BJ (cell line): ENCODE measurements at places on chromosomes 6 and 20.

DNA sequence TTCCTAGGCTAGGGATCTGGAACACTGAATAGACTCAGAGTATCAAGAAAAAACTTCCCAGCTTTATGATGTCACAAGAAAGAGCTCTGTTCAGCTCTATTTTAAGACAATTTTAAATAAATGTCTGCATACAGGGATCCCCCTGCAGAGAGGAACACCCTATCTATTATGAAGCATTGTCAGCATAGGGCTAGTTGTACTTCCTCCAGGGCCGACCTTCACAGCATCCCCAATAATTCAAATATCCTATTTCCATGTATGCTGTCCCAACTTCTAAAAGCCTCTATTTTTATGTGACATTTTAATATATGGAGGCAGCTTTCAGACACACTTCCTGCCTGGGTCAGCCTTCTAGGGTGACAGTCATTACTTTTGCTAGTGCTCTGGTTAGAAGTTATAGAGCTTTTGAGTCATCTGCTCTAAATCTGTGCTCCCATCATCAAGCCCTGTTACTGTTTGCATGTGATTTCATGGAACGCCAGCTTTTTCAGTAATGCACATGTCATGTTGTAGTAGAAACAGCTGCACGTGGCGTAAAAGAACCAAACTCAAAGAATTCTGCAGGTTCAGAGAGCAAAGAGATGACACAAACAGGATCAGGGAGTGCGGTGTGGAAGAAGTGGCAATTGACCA, 189.2 kb downstream of the ADGB start:
- DNase-seq, result no peak

- no peak for DNase-seq
Measured at GRCh38 chr6:137677709-137678108, 183.5 kb upstream of the OLIG3 start.

DNA sequence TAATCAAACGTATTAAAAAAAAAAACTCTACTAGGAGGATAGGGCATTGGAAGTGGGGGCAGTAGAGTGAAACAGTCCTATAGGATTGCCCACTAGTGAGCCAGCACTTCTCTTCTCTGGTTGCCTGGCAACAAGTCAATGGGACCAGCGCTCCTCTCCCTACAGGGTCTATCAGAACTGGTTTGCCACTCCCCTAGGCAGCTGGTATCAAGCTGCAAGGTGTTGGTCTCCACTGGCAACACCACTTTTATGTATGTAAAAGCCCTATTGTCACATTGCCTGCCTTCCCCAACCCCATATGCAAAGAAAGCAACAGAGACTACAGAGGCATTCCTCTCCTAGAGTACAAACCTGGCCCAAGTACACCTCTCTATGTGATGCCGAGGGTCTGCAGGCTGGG, 166.9 kb upstream of the MCHR2 start:
- DNase-seq, result no peak

- DNase-seq, result no peak
Measured at GRCh38 chr6:40606526-40606925, 19.4 kb upstream of the LRFN2 start.

- DNase-seq, result no peak
Measured at GRCh38 chr20:49508435-49509199, 26.1 kb upstream of the KCNB1 start.

DNA sequence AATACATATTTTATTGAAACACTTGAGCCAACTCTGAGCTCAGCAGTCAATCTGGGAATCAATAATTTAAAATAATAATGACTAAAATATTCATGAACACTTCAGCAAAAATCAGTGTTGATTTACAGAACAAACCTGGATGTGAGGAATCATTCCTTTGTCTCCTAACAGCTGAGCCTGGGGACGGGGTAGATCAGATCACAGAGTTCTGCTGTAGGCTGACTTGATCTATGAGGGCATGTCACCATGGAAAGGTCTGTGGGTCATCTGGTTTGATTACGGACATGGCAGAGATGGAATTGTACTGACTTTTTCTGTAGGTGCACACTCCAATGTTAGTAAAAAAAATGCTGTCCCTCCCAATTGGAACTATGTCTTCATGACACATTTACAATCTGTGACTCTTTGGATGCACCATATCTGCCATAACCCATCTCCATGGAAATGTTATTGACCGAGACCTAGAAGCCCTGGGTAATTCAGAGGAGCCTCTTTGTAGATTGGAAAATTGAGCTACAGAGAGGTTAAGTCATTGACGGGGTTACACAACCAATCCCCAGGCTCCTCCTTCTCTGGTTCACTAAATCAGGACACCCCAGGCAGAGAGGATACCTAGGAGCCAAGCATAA, 114.1 kb downstream of the DOK5 start:
- DNase-seq, result no peak

GRCh38 chr6:158663625-158664165, 13.8 kb downstream of the SYTL3 start:
- no peak for DNase-seq

GRCh38 chr6:35089935-35090505, 51.1 kb downstream of the TCP11 start:
- DNase-seq, result peak; percentile 51

DNA sequence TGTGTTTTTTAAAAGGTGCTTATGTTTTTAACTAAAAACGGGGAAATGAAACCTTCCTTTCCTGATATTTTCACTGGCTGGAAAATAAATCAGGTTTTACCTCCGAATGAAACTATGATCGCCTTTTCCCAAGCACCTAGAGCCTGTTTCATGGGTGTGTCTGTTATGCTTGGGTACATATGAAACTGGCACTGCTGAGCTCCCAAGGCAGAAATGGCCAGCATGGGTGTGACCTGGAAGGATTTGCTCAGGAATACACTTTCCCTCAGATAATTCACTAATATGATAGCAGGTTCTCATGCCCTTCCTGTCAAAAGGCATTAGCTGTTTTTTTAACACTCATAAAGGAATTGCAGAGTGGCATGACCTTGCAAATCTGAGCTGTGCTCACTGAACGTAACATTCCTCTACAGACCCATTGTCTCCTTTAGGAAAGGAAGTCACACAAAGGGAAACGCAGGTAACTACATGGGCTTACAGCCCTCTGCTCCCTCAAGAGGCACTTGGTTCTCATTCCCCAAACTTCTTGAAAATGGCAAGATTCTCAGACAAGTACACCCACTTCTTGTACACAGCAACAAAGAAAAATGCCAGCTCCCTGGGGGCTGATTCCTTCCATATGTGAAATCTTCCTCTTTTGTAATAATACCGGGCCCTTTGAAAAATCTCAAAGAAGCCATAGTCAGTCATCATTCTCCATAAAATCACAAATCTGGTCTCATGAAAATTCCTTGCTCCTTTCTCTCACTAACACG, 72.7 kb downstream of the METTL24 start:
- no peak for DNase-seq

- no peak for DNase-seq
Measured at GRCh38 chr6:134564705-134565104, 246.8 kb upstream of the SGK1 start.

DNA sequence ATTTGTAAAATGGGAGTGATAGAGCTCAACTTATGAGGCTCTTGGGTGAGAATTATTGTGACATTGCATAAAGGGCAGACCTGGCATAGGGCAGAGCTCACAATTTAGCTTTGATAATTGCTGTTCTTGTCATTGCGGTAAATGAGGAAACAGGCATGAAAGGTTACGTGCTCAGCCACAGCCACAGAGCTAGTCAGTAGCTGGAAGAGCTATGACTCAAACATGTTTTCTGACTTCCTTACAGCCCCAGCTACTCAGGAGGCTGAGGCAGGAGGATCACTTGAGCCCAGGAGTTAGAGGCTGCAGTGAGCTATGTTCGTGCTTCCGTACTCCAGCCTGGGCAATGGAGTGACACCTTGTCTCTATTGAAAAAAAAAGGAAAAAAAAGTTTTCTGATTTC, 3.5 kb upstream of the GHRH start:
- DNase-seq, result no peak

- DNase-seq, result no peak
Measured at GRCh38 chr6:40721271-40721952, 134.2 kb upstream of the LRFN2 start.

DNA sequence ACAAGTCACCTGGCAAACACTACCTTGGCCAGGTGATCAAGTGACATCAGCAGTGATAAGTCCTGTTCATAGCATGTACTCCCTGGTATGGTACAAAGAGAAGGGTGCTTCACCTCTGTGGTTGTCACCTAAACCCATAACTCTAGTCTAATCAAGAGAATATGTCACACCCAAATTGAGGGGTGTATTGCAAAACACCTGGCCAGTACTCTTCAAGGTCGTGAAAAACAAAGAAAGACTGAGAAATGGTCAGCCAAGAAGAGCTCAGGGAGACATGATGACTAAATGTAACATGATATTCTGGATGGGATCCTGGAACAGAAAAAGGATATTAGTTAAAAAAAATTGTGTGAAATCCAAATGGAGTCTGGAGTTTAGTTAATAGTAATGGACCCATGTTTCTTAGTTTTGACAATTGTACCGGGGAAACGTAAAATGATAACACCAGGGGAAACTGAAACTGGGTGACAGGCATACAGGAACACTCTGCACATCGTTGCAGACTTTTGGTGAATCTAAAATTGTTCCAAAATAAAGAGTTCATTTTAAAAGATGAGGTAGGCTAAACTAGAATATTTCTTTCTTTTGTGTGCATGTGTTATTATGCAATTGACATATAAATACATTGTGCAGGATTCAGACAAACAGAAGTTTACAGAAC, 262.0 kb downstream of the CDC5L start:
- DNase-seq, result no peak

DNA sequence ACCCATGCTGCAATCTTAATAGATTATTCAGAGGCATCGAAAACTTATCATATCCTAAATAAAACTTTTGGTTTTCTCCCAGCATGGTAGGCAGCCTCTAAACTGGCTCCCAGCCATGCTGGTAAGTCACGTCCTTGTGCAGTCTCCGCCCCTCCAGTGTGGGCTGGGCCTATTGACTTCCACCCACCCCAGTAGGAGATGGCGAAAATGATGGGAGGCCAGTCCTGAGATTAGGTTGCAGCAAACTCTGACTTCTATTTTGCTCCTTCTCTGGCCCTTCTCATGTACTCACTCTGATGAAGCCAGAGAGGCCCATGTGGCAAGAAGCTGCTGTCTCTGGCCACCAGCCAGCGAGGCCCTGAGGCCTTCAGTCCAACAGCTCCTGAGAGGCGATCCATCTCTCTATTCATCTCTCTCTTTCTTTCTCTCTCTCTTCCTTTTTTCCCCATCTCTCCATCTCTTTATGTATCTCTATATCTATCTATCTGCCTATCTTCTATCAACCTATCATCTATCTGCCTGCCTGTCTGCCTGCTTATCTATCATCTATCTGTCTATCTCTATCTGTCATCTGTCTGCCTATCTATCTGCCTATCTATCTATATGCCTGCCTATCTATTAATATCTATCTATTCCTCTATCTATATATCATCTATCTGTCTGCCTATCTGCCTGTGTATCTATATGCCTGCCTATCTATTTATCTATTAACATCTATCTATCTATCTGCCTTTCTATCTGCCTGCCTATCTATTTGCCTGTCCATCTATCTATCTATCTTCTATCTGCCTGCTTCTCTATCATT, 52.7 kb upstream of the STX16 start:
- DNase-seq, result peak; percentile 22

DNA sequence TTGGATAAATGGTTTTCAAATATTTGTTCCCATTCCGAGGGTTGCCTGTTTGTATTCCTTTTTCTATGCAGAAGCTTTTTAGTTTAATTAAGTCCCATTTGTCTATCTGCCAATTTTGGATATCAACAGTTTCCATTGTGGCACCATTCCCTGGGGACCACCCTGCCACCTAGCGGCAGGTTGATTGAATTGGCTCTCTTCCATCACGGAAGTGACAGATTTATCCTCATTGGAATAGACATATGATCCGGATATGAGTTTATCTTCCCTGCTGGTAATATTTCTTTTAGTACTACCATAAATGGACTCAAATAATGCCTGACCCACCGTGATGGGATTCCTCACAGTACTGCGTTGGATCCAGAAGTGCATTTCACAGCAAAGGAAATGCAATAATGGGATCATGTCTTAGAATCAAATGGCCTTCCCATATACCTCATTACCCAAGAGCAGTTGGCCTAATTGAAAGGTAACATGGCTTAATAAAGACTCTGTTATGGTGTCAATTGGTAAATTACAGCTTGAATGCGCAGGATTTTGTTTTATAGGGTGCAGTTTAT, 327.0 kb downstream of the BMP2 start:
- DNase-seq, result no peak

DNA sequence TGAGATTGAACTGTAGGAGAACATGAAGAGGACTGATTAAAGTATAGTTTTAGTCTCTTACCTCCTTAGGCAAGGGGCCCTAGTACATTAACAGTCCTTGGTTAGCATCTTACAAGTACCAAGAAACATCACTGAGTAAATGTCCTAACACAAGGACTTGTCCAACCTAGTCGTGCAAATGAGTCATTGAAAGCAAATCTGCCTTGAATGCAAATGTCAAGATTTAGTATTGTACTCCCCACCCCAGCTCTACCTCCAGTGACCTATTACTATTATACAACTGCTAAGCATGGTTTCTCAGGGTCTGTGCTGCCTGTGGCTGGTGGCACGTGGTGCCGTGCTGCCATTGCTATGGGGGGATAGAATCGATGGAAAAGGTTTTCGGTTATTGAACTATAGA, 138.4 kb downstream of the PLCB4 start:
- no peak for DNase-seq

- no peak for DNase-seq
Measured at GRCh38 chr6:109472132-109472995, 10.7 kb downstream of the ZBTB24 start.

DNA sequence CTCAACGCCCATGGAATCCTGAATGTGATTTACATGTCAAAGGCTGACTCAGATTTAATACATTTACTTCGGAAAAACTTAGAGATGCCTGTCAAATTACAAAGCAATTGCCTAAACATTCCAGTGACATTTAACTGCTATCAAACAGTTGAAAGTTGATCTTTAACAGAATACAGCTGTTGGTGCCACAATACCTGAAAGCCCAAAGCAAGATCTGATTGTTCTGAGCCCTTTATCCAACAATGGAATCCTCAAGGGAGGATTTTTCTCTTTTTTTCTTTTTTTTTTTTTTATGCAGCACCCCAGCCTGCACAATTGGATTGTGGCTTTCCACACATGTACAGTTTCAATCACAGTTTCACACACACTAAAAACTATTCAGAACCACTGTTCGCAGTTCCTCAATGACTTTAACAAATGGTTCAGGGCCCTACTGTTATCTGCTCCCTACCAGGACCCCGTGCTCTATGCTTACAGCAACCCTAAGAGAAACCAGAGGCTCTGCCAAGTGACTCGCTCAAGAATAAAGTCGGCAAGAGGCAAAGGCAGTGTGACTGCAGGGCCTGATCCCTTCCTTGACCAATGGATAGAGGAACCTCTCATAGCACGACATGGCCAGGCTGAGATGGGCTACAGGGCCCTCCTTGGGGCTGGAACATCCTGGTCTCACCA, 33.3 kb downstream of the EPB41L2 start:
- no peak for DNase-seq
